ENCODE measurements at places on chromosomes 2 and 18. TPM values are rescaled to one million over a fixed set of nuclear protein-coding genes. Genes with fewer than 3 reads are reported as not detected.

DNA sequence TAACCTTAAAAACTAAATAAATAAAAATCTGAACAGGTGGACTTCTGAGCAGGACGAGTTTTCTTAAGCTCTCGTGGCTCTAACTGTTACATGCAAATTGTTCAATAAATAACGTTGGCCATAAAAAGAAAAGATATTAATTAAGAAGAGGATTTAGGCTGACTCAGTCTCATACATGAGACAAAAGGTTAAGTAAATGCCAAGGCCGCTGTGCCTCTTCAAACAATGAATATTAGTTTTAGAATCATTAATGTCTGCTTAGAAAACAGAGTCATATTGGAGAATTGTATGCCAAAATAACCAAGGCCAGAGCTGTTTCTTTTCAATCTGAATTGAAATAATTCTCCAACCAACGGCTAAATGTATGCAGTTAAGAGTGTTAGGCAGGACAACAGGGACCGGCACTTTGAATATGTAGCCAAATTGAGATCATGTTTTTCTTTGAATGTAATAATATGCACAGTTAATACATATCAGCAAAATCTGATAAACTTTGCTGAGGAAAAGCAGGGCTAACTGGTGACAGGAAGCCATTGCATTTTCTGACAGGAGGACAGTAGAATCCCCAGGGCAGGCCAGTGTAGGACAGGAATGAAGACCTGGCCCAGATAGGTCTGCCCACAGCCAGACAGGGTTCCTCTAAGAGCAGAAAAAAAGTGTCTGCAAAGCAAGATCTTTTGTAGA, 1041.4 kb upstream of the FANCL start:
- no peaks in the 10 kb centered on the region for H3K36me3 ChIP-seq
- H3K27me3 ChIP-seq, result no peaks in the 10 kb centered on the region
- H3K4me3 ChIP-seq, result no peak overlapping the region
- peak; percentile 53 for DNase-seq

Gene DCC
- 1.6 TPM for total RNA-seq

DNA sequence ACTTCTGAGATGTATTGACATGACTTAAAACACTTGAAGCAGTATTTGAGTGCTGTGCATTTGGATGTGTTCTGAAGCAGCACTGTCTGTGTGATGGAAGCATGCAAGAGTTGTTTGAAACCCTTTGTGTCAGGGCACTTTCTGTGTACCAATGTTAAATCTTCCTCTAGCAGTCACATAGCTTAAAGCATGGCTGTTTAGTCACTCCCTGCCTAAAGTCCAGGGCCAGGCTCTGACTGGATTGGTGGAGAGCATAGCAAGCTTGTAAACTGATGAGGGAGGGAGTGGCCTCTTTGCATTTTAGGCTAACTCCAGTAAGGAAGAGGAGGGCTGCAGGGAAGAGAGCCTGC, 73.5 kb downstream of the MYO1B start:
- no peaks in the 10 kb centered on the region for H3K36me3 ChIP-seq
- peaks cover 15% of the 10 kb centered on the region for H3K4me1 ChIP-seq
- H3K4me3 ChIP-seq, result no peak overlapping the region
- H3K27me3 ChIP-seq, result no peaks in the 10 kb centered on the region
- H3K27ac ChIP-seq, result no peak overlapping the region

DNA sequence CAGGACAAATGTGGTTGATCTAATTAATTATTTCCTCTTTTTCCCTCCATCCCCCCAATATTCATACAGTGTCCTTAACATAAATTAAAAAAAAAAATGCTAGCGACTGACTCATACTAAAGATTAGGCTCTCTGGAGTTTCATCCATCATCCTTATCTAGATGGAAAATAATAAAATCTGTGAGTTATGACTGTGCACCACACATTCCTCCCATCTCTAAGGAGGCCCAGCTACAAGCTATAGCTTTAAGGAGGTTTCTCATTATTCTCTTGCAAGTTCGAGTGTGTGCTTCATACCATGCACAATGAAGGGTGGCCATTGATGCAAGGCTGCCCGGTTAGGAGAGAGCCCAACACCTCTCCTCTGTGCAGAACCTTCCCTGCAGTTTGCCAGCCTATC, 77.3 kb downstream of the XDH start:
- H3K27ac ChIP-seq, result no peak overlapping the region
- no peaks in the 10 kb centered on the region for H3K36me3 ChIP-seq
- H3K4me1 ChIP-seq, result no peaks in the 10 kb centered on the region
- DNase-seq, result no peak
- H3K4me3 ChIP-seq, result no peak overlapping the region

DNA sequence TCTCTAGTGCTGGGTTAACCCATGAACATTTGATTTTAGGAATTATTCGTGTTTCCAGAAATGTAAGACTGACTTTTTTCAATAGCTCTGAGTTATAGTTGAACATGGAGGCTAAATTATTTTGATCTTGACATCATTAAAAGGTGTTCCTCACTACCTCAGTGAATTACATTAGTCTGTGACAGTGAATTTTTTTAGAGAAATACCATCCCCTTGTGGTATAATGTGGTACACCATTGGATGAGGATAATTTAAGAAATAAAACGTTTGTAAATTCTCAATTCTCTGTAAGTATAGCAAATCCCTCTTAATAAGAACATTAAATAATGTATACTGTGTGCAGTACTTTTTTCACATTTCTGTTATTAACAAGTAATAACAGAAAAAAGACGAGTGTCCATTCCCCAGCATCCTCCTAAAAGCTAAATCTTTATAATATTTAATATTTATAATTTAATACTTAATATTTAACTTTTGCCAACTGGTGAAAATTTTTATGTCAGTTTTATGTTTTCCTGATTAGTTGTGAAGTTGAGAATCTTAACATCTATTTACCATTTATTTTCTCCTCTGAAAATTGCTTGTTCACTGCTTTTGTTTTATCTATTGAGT, 70.3 kb upstream of the CWC22 start:
- no peak for DNase-seq
- H3K4me3 ChIP-seq, result no peak overlapping the region
- no peak overlapping the region for H3K27ac ChIP-seq

- no peaks in the 10 kb centered on the region for H3K36me3 ChIP-seq
- H3K4me1 ChIP-seq, result peaks cover 20% of the 10 kb centered on the region
- peak overlapping the region; percentile 95 for H3K4me3 ChIP-seq
- no peak for DNase-seq
- no peaks in the 10 kb centered on the region for H3K27me3 ChIP-seq
These were observed 1.1 kb upstream of the NEDD4L start for GRCh38 chr18:58042826-58043490.

DNA sequence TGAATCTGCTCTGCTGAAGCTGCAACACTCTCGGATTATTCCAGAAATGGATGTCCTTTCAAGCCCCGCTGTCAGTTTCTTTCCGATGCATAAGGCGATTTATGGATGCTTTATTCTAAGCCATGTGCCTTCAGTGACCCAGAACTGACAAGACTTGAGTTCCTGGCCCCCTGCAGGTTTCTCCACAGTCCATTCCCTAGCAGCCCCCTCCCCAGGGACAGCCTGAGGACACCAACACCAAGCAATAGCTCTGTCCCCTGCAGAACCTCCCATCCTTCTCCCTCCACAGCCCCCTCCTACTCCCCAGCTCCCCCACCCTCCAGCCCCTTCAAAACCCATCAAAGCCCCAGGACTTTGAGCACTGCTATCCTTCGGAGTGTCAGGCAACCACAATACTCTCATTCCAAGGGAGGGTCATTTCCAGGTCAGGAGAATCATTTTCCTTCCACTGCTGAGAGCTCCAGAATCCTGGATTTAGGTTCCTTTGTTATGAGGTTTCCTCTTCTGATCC, 24.6 kb upstream of the SPP2 start:
- H3K27ac ChIP-seq, result no peak overlapping the region
- DNase-seq, result no peak
- no peaks in the 10 kb centered on the region for H3K27me3 ChIP-seq
- no peaks in the 10 kb centered on the region for H3K36me3 ChIP-seq
- H3K4me3 ChIP-seq, result no peak overlapping the region
